ENCODE measurements at places on chromosomes 6 and 20.

- DNase-seq: no peak
Observed at GRCh38 chr6:35035481-35036030, 105.6 kb downstream of the TCP11 start.

DNA sequence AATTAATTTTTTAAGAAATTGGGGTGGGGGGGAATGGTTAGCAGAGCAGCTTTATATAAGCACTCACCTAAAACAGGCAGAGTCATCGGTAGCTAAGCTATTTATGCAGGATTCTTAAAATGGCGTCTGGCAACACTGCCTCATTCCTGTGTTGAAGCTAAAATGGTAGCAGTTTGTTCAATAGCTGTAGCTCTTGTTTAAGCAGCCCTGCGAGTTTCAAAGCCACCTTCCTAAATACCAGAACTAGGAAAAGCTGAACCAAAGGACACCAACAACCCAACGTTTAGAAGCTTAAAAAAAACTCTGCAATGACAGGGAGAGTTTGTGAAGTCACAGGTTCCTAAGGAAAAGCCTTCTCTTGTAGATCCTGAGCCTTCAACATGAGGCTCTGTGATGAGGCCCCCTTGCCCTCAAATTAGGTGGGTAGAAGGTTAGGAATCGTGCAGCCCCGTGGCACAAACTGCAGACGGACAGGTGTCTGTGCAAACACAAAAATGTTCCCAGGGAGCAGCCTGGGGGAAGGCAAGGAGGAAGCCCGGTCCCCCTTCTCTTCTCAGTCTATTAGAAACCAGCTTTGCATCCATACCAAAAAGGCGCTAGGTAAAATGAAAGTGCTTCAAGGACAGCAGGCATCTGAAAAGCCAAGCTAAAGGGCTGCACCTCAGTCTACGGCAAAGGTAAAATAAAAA is 4.7 kb downstream of the ZMYND8 start:
- DNase-seq: no peak

DNA sequence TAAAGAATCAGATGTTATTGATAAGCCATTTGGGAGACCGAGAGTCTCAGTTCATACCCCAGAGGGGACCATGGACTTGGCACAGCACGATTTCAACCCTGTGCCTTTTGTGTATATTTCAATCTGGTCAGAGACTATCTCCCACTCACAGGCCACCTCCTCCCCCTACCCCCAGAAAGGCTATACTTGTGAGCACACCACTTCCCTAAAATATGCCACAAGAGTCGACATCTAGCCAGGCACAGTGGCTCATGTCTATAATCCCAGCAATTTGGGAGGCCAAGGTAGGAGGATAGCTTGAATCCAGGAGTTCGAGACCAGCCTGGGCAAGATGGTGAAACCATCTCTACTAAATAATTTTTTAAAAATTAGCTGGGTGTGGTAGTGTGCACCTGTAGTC is 13.6 kb upstream of the TCF15 start:
- no peak for DNase-seq

GRCh38 chr6:16854986-16855385 is 93.7 kb upstream of the ATXN1 start:
- DNase-seq: no peak

DNA sequence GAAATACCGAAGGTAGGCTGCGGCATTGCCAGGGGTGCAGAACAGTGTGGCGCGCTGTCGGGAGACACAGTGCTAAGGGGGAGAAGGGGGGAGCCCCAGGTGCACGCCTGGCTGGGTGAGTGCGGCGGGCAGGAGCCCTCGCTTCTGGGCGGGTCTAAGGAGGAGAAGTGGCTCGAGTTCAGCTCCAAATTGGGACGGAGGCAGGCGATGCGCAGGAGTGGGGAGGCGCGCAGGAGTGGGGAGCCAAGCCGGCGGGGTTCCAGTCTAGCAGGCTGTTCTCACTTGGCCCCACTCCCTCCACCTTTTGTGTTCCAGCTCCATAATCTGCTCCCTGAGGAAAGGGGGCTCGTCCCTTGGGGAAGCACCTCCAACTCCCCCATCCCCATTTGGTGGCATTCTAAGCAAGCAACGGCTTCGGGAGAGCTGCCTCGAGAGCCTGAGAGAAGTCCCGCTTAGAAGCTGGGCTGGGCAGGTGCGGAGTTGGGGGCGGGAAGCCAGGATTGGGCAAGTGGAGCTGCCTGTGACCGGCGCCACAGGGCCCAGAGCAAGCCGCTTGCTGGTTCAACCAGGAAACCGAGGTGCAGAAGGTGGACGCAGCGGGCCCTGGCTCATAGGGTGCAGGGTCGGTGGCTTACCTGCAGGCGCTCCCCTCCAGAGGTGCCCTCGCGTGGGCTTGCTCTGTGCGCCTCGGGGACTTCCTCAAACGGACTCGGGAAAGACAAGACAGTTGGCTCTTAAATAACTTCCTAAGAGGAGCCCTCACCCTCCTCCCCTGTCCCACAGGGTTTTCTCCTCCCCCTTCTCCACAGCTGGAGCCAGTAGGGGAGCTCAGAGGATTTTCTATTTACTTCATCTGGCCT is at the start of gene F13A1:
TSS of gene F13A1 (minus strand) at position 711 of the 860 bp plus-strand sequence. CDS start 1,998 bp downstream, outside the sequence.
- no peak for DNase-seq

GRCh38 chr20:16481977-16482376 is 91.3 kb downstream of the KIF16B start:
- no peak for DNase-seq

- no peak for DNase-seq
Observed at GRCh38 chr6:109498052-109498451, 15.0 kb upstream of the ZBTB24 start.

GRCh38 chr6:129029778-129030177 is 146.8 kb downstream of the LAMA2 start:
- DNase-seq: no peak

DNA sequence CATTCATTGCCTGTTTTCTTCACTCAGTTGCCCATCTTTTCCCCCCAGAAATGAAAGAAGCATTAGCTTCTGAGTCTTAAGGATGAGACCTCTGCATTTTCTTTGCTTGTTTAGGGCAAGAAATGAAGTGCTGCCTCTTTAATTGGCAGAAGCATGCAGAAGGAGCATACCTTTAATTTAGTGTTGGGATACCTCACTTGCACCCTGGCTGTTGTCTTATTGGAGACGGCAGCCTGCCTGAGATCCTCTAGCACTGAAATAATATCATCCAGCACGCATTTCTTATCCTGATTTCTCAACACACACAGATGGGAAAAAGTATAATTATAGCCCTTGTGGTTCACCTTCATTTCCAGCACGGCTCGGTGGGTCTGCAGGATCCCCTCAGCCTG is 43.1 kb downstream of the PTCHD4 start:
- no peak for DNase-seq

- DNase-seq: no peak
Observed at GRCh38 chr6:12114055-12114503, 102.0 kb downstream of the HIVEP1 start.

- no peak for DNase-seq
Observed at GRCh38 chr6:133947302-133947900, 5.6 kb upstream of the TBPL1 start.

- no peak for DNase-seq
Observed at GRCh38 chr20:40980106-40980827, 48.4 kb upstream of the TOP1 start.

GRCh38 chr6:155004017-155004416 is 8.9 kb downstream of the TIAM2 start:
- DNase-seq: no peak

- no peak for DNase-seq
Observed at GRCh38 chr6:105874835-105875626, 211.1 kb upstream of the PRDM1 start.

GRCh38 chr6:100462706-100463629 is 1.8 kb downstream of the SIM1 start:
- no peak for DNase-seq

DNA sequence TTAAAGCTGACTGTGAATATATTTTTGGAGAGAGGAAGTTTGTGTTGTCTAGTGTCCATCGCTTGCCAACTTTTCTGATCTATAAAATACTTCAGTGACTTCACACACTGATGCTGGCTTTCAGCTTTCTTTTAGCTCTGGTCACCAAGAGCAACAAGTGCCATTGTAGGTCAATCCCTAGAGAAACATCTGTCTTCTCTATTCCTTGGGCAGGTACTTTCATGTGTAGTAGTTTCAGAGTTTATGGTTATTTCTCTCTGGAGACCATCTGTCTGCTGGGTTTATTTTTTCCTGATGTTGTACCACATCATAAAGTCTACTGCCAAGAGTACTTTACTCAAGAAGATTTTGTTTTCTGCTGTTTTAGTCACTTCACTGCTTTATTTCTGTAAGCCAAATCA is 249.9 kb downstream of the KHDC1L start:
- DNase-seq: no peak

GRCh38 chr6:136411453-136412354 is 122.1 kb upstream of the BCLAF1 start:
- DNase-seq: no peak

DNA sequence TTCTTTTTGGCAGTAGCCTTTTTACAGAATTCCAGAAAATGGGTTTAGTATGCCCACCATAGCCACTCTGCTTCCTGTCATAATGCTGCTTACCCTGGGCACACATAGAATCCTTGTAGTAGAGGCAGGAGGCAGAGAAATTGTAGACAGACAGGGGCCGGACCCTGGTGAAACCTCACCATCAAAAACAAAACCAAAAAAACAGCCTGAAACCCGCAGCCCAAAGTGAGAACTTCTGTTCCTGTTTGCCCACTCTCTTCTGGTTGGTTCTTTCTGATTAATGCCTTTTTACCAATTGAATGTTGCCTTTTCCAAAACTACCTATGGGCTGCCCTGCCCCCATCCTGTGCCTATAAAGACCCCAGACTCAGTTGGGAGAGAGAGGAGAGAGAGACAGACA is 188.2 kb downstream of the CDKAL1 start:
- no peak for DNase-seq

DNA sequence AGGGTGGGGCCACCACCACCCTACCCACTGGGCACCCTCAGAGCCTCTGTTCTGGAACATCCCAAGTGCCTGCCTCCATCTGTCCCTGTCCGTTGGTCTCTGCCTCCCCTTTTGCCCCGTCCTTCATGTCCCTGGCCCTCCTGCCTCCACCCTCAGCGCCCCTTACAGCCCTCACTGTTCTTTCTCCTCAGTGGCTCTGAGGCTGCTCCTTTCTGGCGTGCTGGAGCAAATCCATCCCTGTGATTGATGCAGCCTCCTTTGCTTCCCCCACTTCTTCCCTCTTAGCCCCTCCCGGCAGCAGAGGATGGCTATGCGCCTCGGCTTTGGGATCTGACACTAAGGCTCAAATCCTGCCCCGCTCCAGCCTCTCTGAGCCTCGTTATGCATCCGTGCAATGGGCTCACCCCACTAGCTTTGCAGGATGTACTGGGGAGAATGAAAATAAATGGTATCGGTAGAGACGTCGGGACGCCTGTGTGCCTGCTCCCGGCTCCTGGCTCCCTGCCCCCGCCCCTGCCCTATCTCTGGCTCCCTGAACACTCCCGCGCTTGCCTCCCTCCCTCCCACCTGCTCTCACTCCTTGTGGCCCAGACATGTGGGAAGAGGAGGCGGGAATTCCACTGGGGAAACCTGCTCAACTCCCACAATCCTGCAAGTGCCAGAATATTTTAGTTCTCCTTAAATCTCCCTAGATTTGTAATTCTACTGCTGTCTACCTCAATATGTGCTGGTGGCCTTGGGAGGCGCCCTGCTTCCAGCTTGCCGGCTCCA is 13.1 kb downstream of the VSTM2L start:
- DNase-seq: no peak

DNA sequence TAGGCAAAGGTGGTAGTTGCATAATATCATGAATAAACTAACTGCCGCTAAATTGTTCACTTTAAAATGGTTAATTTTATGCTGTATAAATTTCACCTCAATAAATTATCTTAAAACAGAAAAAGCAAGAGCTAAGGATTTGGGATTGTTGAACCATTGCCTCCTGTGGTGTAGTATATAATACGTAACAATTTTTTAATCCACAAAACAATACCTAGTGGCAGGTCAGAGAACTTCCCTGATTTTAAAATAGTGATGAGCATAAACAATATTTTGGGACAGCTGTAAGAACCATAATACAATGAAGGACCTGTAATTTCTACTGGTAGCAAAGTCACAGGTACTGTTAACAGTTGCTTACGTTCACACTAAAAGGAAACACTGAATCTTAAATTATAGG is 197.4 kb upstream of the PRND start:
- DNase-seq: no peak

GRCh38 chr20:23257848-23258746 is 92.5 kb upstream of the NXT1 start:
- no peak for DNase-seq

DNA sequence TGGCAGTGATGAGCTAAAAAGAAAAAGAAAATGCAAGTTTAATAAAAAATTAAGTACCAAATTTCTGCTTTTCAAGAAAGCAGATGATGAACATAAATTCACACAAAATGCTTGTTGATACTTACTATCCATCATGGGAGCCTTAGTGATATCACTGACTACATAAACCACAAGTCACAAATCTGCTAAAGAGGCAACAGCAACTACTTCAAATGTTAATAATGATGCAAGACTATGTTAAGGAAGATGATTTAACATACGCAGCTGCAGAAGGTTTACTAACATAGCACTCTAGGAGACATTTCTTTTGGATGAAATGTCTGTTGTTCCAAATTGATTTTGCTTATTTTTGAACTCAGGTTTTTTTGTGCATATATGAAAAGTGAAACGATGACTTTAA is 18.6 kb downstream of the FYN start:
- no peak for DNase-seq

- DNase-seq: no peak
Observed at GRCh38 chr20:63737945-63738686, 1.5 kb upstream of the SLC2A4RG start.

- no peak for DNase-seq
Observed at GRCh38 chr20:63639093-63639975, 12.4 kb upstream of the GMEB2 start.

DNA sequence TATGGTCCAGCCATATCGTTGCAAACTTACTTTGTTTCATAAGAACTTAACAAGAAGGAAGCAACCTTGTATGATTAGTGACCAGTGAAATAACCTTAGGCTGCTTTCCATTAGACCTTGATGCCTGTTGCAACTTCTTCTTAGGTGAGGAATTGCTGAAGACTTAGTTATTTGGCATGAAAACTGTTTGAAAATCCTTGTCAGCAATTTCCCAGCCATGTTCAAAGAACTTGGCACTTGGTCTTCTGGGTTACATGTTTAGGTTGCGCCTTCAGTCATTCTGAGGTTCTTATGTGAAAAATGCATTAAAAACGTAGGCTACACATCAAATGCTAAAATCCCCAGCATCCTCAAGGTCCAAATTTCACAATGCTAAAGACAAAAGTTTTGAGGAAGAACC is 232.0 kb upstream of the CEP162 start:
- DNase-seq: no peak

GRCh38 chr6:166565084-166565967 is 21.2 kb downstream of the RAMACL start:
- DNase-seq: no peak

DNA sequence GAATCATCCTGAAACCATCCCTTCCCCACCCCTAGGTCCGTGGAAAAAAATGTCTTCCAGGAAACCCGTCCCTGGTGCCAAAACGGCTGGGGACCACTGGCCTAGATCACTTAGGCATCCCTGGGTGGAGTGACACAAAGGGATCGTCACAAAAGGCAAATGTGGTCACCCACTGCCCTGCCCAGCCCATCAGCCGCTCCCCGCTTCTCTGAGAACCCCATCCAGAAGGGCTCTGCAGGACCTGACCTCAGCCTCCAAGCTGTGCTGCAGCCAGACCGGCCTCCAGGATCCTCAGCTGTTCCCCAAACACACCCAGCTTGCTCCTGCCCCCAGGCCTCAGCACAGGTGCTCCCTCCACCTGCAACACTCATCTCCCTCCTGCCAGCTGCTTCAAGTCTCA is 61.6 kb downstream of the PREX1 start:
- DNase-seq: no peak
